ENCODE measurements at places on chromosomes 12 and 14. TPM values are rescaled to one million over a fixed set of nuclear protein-coding genes. Genes with fewer than 3 reads are reported as not detected.
A peak's percentile ranks its signal among the peaks of the same experiment; 100 is the strongest.

DNA sequence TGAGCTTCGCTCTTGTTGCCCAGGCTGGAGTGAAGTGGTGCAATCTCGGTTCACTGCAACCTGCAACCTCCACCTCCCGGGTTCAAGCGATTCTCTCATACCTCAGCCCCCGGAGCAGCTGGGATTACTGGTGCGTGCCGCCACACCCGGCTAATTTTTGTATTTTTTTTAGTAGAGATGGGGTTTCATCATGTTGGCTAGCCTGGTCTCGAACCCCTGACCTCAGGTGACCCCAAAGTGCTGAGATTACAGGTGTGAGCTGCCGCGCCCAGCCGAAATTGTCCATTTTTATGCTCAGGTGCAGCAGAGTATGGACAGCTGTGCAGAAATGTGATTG lies 19.2 kb upstream of the CYP46A1 start:
- no peak for DNase-seq
- H3K27ac ChIP-seq = no peak overlapping the region
- H3K4me1 ChIP-seq = peaks cover 64% of the 10 kb centered on the region
- H3K4me3 ChIP-seq = no peak overlapping the region
- H3K27me3 ChIP-seq = peaks cover 11% of the 10 kb centered on the region
- H3K36me3 ChIP-seq = no peaks in the 10 kb centered on the region

DNA sequence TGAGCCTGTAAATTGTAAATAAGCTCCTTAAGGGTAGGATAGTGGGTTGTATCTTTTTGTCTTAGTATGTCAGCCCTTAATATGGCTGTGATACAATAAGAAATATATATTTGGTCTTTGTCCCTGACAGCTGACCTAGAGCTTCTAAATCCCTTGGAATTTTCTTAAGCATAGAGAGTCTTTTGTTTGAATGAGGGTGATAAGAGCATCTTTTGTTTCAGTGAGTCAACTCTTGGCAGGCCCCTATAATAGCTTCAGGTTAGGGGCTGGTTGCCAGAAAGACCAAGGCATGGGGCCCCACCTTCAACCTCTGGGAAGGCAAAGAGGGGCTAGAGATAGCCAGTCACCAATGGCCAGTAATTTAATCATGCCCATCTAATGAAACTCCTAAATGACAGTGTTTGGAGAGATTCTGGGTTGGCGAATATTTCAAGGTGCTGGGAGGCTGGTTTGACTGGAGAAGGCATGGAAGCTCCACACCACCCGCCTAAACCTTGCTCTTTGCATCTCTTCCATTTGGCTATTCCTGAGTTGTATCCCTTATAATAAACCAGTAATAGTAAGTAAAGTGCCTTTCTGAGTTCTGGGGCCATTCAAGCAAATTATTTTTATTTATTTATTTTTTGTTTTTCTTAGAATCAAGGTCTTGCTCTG lies 10.5 kb downstream of the PALS1 start:
- no peaks in the 10 kb centered on the region for H3K36me3 ChIP-seq
- DNase-seq = no peak
- no peak overlapping the region for H3K27ac ChIP-seq
- H3K4me3 ChIP-seq = no peak overlapping the region
- no peaks in the 10 kb centered on the region for H3K27me3 ChIP-seq

GRCh38 chr12:48194799-48195201 lies 8.3 kb downstream of the OR10AD1 start:
- H3K4me1 ChIP-seq = peaks cover 9% of the 10 kb centered on the region
- H3K27me3 ChIP-seq = peaks cover 30% of the 10 kb centered on the region
- no peak overlapping the region for H3K4me3 ChIP-seq
- H3K27ac ChIP-seq = no peak overlapping the region
- no peaks in the 10 kb centered on the region for H3K36me3 ChIP-seq

DNA sequence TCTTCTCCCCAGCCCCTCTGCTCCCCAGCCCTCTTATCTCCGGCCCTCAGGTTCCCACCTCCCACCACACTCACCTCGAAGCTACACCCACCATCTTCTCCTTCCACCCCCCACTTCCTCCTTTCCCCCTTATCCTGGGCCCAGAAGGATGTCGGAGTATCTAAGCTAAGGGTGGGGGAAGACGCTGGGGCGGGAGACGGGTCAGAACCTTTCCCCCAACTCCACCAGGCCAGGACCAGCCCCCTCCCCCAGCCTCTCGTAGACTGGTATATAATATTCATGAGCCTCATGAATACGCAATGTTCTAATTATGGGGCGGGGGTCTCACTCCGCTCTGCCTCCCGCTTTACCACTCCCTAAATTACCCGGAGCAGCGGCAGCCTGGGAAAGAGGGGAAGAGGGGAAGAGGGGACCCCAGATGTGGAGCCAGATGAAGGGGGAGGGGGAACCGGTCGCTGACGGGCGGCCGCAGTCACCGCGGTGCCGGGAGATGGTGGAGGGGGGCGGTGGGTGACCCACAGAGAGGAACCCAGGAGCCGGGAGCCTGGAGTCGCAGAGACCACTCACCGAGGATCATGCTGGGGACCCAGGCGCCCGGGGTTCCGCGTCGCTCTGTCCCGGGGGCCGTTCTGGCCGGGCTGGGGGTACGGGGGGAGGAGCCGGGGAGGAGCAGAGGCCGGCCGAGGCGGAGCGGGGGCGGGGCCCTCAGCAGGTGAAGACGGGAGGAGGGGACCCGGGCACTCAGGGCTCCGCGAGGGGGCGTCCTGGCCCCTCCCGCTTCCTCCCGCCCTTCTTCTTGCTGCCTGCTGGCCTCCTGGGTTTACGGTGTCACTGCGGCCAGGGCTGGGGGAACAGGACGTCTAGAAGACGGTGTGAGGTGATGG lies 6.4 kb upstream of the ZNF385A start:
- DNase-seq = peak; percentile 41
- H3K27me3 ChIP-seq = peaks cover 3% of the 10 kb centered on the region
- H3K4me1 ChIP-seq = peaks cover 44% of the 10 kb centered on the region
- no peaks in the 10 kb centered on the region for H3K36me3 ChIP-seq
- peak overlapping the region; percentile 87 for H3K4me3 ChIP-seq

DNA sequence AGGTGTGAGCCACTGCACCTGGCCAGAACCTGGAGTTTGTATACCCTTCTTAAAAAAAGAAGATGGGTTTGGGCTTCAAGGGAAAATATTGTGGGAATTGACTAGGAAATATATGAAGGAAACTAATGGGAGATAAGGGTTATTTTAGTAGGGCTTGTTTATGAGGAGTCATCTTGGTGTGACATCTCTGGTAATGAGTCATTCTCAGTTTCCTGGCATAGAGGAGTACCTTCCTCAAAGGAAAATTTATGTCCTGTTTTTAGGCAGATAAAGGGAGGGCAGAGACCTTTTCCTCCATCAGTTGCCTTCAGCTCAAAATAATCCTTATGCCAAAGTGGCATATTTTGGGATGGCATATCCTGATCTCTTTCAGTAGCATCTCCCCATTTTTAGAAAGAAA lies 30.6 kb upstream of the NFKBIA start:
- H3K4me3 ChIP-seq = no peak overlapping the region
- H3K27me3 ChIP-seq = no peaks in the 10 kb centered on the region
- no peak overlapping the region for H3K27ac ChIP-seq
- no peak for DNase-seq

- H3K27me3 ChIP-seq = no peaks in the 10 kb centered on the region
- H3K4me3 ChIP-seq = no peak overlapping the region
- H3K27ac ChIP-seq = peak overlapping the region; percentile 95
- DNase-seq = no peak
- H3K4me1 ChIP-seq = peaks cover 39% of the 10 kb centered on the region
- no peaks in the 10 kb centered on the region for H3K36me3 ChIP-seq
Measured at GRCh38 chr12:13211191-13211858, 14.8 kb downstream of the EMP1 start.

ANKRD33 gene
- not detected for total RNA-seq

GRCh38 chr12:105100207-105100985 lies 7.1 kb upstream of the WASHC4 start:
- H3K4me3 ChIP-seq = no peak overlapping the region
- no peak for DNase-seq
- peaks cover 7% of the 10 kb centered on the region for H3K36me3 ChIP-seq
- H3K27ac ChIP-seq = peak overlapping the region; percentile 23

- H3K27ac ChIP-seq = no peak overlapping the region
- H3K4me3 ChIP-seq = no peak overlapping the region
- H3K36me3 ChIP-seq = no peaks in the 10 kb centered on the region
- peaks cover 16% of the 10 kb centered on the region for H3K27me3 ChIP-seq
Measured at GRCh38 chr12:122194804-122195203, 8.7 kb upstream of the B3GNT4 start.

KRT6C gene
- total RNA-seq = not detected

AQP5 gene
- 2.4 TPM for total RNA-seq

Measured in neural crest cell (in vitro differentiated cells).